ENCODE measurements at places on chromosomes 1 and 21.

- no peak for DNase-seq
Measured at GRCh38 chr1:161981735-161982506, 41.7 kb downstream of the OLFML2B start.

DNA sequence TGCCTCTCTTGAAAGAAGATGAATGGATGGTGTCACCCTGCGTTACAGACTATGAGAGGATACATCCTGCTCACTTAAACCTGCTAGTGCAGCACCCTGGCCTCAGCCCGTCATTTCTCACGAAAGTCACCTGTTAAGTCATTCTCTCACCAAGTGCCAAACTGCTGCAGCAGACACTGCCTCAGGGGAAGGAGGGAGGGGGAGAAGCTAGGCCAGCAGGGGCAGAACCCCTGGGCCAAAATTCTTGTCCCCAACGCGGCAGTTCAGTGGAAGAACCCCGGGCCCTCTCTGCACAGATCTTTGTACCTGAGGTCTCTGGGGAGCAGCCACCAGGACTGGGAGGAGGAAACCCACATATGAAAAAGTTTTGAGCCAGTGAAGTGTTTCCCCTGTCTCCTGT is 37.6 kb downstream of the SYT6 start:
- DNase-seq, result no peak

GRCh38 chr1:117363571-117364048 is 3.6 kb upstream of the MAN1A2 start:
- DNase-seq, result no peak

GRCh38 chr1:180451504-180451903 is 50.9 kb downstream of the ACBD6 start:
- no peak for DNase-seq

GRCh38 chr1:224213438-224214119 is 30.5 kb downstream of the DEGS1 start:
- DNase-seq, result no peak

DNA sequence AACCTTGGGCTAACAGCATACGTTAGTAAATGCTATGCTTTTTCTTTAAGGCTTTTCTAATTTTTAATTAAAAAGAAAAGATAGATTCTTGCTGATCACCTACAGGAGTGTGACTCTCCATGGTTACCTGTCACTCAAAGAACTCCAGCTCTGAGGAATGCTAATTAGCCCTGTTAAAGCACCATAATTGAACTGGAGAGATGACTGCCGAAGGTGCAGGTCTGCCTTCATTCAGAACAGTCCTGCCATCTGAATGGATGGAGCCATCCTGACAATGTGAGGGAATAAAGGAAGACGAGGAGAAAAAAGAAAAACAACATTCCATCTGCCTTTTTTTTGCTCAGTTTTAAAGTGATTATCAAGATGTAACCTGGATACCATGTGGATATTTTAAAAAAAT is 94.6 kb downstream of the ATP6V1G3 start:
- no peak for DNase-seq

- no peak for DNase-seq
Measured at GRCh38 chr1:11620405-11620804, 33.8 kb downstream of the FBXO2 start.

DNA sequence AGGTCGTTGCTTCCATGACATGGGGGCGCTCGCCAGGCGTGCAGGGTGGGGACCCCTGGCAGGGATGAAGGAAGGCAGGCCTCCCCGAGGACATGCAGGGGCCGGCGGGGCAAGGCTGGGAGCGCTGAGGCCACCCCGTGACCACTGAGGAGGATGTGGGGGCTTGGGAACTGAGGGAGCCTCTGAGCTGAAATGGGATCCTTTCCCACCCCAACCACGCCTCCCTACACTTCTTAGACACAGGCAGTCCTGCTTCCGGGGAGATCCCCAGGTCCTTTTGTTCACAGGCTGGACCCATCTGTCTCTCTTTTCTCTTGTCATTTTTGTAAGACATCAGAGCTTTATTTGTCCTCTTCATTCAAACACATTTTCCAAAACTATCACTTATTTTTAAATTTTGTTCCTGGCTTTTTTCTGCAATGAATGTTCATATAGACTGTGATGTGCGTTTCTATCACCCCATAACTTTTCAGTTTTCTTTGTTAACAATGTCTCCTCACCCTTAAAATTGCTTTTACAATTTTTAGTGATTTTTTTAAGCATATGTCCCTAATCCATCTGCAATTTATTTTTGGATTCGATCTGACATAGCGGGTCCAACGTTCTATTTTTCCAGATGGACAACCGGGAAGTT is 156.7 kb upstream of the BACE2 start:
- DNase-seq, result no peak

GRCh38 chr1:8941906-8942305 is 3.8 kb upstream of the CA6 start:
- peak; percentile 75 for DNase-seq

GRCh38 chr1:45658171-45658570 is 28.2 kb downstream of the GPBP1L1 start:
- DNase-seq, result no peak

DNA sequence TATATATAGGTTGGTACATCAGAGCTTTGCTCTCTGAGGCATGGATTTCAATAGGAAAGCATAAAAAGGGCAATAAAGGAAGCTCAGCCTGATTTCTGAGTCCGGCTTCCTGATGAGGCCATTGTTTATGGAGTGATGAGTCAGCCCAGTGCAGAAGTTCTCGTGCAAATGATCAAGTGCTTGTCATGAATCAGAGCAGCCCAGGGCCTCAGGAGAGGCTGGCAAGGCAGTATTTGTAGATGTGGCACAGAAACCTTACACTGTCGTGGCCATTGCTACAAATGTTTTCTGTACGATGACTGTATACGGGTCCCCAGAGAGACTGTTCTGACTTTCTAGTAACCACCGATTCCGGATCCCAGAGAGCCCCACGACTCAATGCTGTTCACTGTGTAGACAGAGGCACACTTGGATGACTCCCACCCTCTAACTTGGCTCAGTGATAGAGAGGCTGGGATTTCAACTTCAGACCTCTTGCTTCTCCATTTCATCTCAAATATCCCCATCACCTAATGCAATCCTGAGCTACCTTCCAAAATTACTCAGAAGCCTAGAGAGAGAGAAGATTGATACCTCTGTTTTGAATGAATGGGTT is 26.8 kb downstream of the UMODL1 start:
- peak; percentile 94 for DNase-seq

Measured in amniotic epithelial cell (primary cell).